Spinal cord (tissue), 10 donors: ENCODE measurements at places on chromosomes 12 and 14.

DNA sequence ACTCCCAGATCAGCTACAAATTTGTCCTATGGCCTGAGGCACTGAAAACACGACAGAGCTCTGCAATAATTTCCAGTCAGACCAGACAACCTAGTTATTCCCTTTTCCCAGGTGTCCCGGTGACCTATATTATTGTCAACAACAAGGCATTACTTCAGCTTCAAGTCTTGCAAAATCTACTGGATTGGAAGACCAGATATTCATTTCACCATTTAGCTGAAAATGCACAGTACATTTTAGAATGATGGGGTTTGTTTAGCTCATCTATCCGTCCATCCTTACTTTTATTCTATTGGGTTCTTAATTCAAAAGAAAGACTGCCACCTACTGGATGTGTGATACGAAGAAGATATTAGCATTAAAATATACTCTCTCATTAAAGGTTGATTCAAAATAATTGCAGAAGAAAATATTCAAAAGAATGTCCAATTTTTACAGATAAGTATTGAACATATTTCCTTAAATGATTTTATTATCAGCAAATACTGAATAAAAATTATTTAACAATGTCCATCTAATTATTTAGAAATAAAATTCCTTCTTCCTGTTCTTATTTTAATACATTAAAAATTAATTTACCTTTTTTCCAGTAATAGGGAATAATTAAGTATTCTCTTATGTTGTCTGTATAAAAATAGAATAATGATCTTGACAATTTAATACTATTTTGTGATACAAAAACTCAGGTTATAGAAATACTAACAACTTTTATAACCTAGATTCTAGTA lies 244.9 kb upstream of the LRIG3 start:
- DNase-seq = no peak
- no peaks in the 10 kb centered on the region for H3K27me3 ChIP-seq
- no peaks in the 10 kb centered on the region for H3K4me1 ChIP-seq
- no peak overlapping the region for H3K27ac ChIP-seq

GRCh38 chr14:31834616-31835015 lies 242.5 kb upstream of the ARHGAP5 start:
- no peak overlapping the region for H3K4me3 ChIP-seq
- no peak overlapping the region for H3K27ac ChIP-seq
- H3K4me1 ChIP-seq = no peaks in the 10 kb centered on the region
- no peaks in the 10 kb centered on the region for H3K36me3 ChIP-seq
- no peak for DNase-seq

DNA sequence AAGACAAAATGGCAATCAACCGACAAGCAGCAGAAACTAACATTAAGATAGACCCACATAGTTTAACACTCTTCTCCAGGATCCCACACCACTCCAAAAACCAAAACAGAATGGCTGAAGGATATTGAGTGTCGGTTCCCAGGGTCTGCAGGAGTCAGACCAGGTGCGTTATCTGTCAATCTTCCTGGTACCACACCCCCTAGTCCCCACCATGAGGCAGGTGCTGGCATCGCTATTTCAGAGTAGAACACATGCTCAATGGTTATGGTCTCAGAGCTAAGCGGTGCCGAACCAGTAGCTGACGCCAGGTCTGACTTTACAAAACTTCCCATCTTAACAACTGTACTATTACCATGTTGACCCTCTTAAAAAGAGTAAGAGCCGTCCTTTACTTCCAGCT lies 10.2 kb downstream of the STX2 start:
- peaks cover 10% of the 10 kb centered on the region for H3K36me3 ChIP-seq
- no peaks in the 10 kb centered on the region for H3K27me3 ChIP-seq
- no peak overlapping the region for H3K4me3 ChIP-seq
- no peak overlapping the region for H3K27ac ChIP-seq
- H3K4me1 ChIP-seq = peaks cover 22% of the 10 kb centered on the region

DNA sequence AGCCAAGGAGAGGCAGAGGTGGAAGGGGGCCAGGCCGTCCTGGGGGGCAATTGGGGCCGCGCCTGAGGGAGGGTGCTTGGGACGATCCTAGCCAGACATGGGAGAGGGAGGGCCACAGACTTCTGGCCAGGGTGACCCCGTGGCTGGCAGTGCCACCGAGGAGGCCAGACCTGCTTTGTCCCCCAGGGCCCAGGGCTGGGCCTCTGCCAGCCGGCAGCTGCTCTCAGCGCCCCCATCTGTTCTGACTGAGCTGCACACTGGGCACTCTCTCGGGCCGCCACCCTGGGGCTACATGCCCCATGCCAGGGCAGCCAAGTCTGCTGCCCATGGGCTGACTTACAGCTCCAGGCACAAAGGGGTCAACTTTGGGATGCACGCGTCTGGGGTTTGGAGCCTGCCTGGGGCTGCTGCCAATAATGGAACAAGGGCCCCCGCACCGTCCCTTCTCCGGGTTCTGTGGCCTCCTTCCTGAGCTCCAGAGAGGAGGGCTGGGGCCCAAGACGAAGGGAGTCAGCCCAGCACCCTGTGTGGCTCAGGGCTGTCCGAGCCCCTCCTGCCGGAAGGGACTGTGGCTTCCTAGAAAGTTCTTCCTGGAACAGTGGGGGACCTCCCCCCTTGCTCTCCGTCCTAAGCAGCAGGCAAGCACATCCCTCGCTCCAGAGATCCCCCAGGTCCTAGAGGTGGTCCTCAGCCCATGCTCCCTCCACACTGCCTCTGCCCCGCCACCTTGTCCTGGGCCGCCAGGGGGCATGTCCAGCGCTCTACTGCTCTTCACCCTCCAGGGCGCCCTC lies 1.1 kb downstream of the ADSS1 start:
- H3K4me3 ChIP-seq = peak overlapping the region; percentile 36
- H3K27ac ChIP-seq = no peak overlapping the region
- peaks cover 12% of the 10 kb centered on the region for H3K36me3 ChIP-seq

GRCh38 chr12:57160741-57161140 lies 13.3 kb upstream of the LRP1-AS start:
- no peak overlapping the region for H3K4me3 ChIP-seq
- peaks cover 13% of the 10 kb centered on the region for H3K4me1 ChIP-seq
- H3K36me3 ChIP-seq = peaks cover 95% of the 10 kb centered on the region
- no peak for DNase-seq
- H3K27ac ChIP-seq = no peak overlapping the region

- H3K36me3 ChIP-seq = no peaks in the 10 kb centered on the region
- H3K27ac ChIP-seq = no peak overlapping the region
- H3K4me1 ChIP-seq = no peaks in the 10 kb centered on the region
- DNase-seq = no peak
Observed at GRCh38 chr12:61138415-61138759, 1121.8 kb upstream of the USP15 start.

DNA sequence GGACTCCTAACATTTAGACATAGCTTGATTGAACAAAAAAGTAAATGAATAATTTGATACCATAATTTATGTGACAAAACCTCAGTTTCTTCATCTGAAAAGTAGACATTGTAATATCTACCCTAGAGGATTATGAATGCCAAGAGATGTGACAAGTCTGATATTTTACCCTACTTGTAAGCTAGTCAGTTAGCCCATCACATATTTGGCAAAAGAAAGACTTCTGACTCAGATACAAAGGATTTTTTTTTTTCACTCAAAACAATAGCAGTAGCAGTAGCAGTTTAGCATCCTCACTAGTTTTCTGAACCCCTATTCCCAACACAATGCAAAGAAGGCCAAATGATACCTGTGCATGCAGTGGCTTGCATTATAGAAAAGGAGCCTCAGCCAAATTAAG lies 377.3 kb upstream of the E2F7 start:
- H3K4me3 ChIP-seq = no peak overlapping the region
- H3K4me1 ChIP-seq = no peaks in the 10 kb centered on the region
- H3K36me3 ChIP-seq = no peaks in the 10 kb centered on the region
- H3K27me3 ChIP-seq = no peaks in the 10 kb centered on the region
- DNase-seq = no peak

DNA sequence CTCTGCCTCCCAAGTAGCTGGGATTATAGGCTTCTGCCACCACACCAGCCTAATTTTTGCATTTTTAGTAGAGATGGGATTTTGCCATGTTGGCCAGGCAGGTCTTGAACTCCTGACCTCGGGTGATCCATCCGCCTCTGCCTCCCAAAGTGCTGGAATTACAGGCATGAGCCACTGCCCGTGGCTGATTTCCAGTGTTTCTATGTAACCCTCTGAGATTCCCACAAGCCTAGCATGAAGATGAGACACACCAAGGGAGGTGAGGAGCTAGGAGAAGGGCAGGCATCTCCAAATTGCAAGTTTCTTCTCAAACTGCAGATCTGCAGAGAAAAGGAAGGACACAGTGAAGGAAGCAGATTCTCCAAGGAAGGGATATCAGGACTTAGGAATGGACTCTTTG lies 125.0 kb downstream of the CACNA1C start:
- H3K4me1 ChIP-seq = peaks cover 12% of the 10 kb centered on the region
- H3K4me3 ChIP-seq = no peak overlapping the region
- H3K27me3 ChIP-seq = no peaks in the 10 kb centered on the region
- no peak overlapping the region for H3K27ac ChIP-seq

GRCh38 chr14:63174760-63175191 lies 29.5 kb upstream of the RHOJ start:
- no peaks in the 10 kb centered on the region for H3K36me3 ChIP-seq
- H3K27me3 ChIP-seq = no peaks in the 10 kb centered on the region
- no peaks in the 10 kb centered on the region for H3K4me1 ChIP-seq
- peak overlapping the region; percentile 72 for H3K27ac ChIP-seq
- no peak overlapping the region for H3K4me3 ChIP-seq
- peak; percentile 65 for DNase-seq

GRCh38 chr14:50679674-50680073 lies 11.6 kb upstream of the SAV1 start:
- no peaks in the 10 kb centered on the region for H3K4me1 ChIP-seq
- no peak overlapping the region for H3K4me3 ChIP-seq
- no peak for DNase-seq

DNA sequence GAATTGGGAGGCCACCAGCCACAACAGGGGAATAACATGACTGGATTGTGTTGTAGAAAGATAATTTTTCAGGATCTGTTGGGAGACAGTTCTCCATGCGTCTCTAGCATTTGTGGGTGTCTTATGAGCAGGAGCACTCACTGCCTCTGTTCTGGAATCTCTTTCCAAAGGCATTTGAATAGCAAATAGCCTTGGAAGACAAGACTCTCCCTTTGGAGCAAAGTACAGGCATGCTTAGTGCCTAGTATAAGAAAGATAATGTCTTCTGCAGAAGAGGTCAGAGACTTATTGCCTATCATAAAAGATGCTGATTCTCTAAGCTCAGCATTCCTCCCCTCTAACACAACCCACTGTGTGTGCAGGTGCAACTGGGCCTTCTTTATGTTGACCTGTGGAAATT lies 58.3 kb downstream of the VCPKMT start:
- no peaks in the 10 kb centered on the region for H3K36me3 ChIP-seq
- no peak overlapping the region for H3K4me3 ChIP-seq
- no peak overlapping the region for H3K27ac ChIP-seq
- no peak for DNase-seq
- H3K27me3 ChIP-seq = no peaks in the 10 kb centered on the region

GRCh38 chr14:60093080-60093479 lies 1.4 kb downstream of the PCNX4 start:
- H3K27me3 ChIP-seq = no peaks in the 10 kb centered on the region
- peak overlapping the region; percentile 87 for H3K4me3 ChIP-seq
- no peaks in the 10 kb centered on the region for H3K36me3 ChIP-seq
- peak overlapping the region; percentile 99 for H3K27ac ChIP-seq
- no peak for DNase-seq

DNA sequence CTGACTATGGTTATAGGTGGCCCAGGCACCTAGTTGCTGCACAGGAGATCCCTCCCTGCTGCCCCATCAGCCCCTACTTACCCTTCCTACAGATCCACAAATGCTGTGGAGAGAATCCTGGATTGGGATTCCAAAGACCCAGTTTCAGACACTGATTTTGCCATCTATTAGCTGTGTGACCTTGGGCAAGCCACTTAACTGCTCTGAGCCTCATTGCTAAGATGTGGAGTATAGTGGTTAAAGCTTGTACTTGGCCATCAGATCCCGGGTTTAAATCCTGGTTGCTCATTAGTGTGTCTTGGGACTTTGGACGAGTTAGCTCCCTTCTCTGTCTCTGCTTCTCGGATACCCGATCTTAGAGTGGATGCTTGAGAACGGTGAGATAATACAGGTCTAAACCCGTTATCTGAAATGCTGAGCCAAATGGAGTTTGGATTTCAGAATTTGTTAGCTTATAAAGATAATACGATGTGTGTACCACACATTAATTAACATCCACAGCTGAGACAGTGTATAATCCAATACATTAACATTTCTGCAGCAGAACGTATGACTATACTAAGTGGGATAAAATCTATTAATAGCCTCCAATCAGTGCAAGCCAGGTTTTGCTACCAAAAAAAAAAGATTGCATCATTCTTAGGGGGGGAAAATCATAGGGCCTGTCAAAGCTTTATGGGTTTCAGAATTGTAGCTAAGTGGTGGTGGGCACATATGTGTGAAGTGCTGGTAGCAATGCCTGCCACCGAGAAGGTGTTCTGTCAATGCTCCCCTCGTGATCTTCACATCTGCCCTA lies 16.0 kb downstream of the PROX2 start:
- no peak overlapping the region for H3K27ac ChIP-seq
- H3K4me3 ChIP-seq = no peak overlapping the region

DNA sequence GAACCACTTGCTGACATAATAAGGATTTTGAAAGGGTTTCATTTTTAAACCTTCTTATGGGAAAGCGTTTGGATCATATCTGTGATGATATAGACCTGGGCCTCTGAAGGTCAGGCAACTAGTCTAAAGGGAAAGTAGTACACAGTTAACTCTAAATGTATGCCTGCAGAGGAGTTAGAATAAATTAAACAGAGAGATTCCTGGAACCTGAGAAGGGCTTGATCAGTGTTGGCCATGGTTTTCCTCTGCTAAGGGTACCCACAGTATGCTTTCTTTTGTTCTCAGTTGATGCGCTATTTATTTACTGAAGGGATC lies 14.4 kb upstream of the POLR3B start:
- no peaks in the 10 kb centered on the region for H3K27me3 ChIP-seq
- DNase-seq = no peak
- H3K27ac ChIP-seq = peak overlapping the region; percentile 61
- H3K4me3 ChIP-seq = no peak overlapping the region
- H3K36me3 ChIP-seq = no peaks in the 10 kb centered on the region

- peaks cover 92% of the 10 kb centered on the region for H3K36me3 ChIP-seq
- H3K4me3 ChIP-seq = no peak overlapping the region
- H3K27ac ChIP-seq = no peak overlapping the region
- H3K4me1 ChIP-seq = no peaks in the 10 kb centered on the region
- no peak for DNase-seq
Observed at GRCh38 chr12:112164011-112164660, 38.8 kb downstream of the TRAFD1 start.

- H3K4me3 ChIP-seq = no peak overlapping the region
- no peak for DNase-seq
- H3K4me1 ChIP-seq = no peaks in the 10 kb centered on the region
- no peak overlapping the region for H3K27ac ChIP-seq
- no peaks in the 10 kb centered on the region for H3K27me3 ChIP-seq
Observed at GRCh38 chr12:95178136-95178535, 39.1 kb downstream of the FGD6 start.
